ENCODE measurements at places on chromosomes 1 and 21.

DNA sequence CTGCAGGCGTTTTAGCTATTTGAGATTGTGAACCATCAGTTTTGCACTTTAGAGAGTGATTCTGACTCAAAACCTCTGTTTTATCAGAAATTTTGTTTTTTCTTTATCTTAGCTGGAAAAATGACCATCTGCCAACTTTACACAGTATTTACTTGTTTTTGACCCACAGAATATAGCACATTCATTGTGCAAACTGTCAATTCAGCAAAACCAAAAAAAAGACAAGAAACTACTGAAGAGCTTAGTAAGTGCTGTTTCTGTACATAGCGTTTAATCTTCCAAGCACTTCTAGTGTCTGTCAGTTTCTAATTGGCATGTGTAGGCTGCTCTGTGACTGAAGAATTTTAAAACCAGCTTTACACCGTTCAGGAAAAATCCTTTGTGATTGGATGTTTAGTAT is 76.0 kb upstream of the VANGL1 start:
- no peak for DNase-seq

DNA sequence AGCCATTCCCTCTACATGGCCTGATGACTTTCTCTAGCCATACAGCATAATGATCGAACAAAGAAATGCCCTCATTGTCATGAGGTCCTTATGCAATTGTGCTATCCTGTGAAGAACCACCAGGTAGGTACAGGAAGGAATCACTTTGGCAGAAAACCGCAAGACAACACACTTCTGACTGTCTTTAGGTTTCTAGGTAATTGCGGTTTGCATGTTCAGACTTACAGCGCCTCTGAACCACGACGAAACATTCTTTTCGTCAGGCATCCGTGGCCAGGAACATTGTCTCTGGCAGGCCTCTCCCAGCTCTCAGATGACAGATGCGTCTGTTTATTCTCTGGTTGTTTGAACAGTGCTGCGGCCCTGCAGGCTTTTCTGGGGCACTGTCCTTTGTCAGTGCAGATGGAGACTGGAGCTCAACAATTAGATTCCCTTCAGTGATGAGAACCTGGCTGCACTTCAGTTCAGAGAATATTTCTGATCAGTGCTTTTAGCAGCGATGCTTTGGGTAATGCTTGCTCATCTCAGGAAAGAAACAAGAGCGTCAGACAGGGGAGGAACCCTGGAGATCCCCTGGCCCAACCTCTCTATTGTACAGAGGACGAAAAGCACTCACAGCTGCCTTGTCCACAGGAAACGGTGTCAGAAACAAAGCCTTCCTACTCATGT is 63.4 kb downstream of the B3GALT5 start:
- DNase-seq = peak; percentile 78

DNA sequence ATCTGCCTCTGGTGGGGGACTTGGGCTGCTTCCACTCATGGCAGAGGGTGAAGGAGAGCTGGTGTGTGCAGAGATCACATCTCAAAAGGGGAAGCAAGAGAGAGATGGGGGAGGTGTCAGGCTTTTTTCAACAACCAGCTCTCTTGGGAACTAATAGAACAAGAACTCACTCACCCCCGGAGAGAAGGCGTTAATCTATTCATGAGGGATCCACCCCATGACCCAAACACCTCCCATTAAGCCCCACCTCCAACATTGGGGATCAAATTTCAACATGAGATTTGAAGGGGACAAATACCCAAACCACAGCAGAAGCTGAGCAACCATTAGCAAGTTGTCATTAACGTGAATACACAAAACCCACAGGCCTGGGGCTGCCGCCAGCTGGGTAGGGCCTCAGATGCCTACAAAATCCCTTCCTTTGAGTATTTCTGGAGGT is 12.0 kb upstream of the VWA5B1 start:
- no peak for DNase-seq

DNA sequence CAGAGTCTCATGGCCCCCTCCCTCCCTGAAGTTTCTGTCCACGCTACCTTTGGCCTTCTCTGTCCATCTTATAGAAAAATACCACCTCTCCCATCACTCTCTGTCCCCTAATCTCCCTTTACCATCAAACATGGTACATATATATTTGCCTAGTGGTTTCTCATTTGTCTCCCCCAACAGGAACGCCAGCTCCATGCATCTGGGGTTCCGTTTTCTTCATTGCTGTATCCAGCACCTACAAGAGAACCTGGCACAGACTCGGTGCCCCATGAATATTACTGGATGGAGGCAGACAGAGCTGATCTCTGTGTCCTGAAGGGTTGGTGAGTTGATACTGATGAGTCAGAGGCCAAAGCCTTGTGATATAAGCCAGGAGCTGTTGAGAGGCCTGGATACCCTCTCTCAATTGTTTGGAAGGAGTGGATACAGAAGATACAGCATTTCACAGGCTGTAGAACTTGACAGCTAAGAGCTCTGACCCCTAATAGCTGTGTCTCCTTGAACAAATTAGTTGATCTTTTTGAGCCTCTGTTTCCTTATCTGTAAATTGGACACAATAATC is 21.9 kb downstream of the HEYL start:
- DNase-seq = no peak

GRCh38 chr1:198577444-198577843 is 37.0 kb upstream of the ATP6V1G3 start:
- DNase-seq = peak; percentile 83

DNA sequence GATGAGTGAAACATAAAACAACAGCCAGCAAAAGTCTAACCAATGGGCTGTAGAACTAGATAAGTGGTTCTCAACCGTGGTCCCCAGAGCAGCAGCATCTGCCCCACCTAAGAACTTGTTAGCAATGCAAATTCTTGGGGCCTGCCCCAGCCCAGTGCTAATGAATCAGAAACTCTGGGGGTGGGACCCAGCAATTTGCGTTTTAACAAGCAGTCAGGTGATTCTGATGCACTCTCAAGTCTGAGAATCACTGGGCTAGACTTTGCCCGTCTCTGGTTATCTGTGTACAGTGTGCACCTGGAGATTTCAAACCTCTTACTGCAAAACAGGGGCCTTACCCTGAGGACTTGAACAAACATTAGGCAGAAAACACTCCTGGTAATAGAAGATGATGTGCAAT is 66.5 kb downstream of the PLXNA2 start:
- no peak for DNase-seq

DNA sequence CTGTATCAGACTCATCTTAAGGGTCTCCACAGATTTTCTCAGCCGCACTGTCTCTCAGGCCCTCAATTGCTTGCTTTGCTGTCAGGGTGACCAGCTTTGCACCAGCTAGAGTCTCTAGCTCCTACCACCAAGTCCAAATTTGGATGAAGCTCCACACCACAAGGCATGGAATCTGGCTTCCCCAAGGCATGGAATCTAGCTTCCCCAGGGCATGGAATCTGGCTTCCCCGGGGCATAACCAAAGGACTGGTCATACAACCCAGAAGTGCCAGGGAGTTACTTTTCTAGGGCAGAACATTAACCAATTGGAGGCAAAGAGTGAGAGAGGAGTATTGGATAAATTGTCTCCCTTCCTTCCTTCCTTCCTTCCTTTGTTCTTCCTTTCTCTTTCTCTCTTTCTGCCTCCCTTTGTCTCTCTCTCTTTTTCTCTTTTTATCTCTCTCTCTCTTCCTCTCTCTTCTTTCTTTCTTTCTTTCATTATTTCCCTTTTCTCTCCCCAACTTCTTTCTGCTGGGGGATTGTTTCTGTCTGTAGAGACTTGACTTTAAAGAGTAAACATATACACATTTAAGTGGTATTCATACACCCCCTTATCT is 76.9 kb upstream of the HAO2 start:
- no peak for DNase-seq
